ENCODE measurements at places on chromosomes 1 and 21.

GRCh38 chr1:165855010-165855838, 27.8 kb downstream of the UCK2 start:
- no peak for DNase-seq

- DNase-seq = no peak
These were observed 35.4 kb upstream of the TRAPPC10 start for GRCh38 chr21:43976661-43977060.

DNA sequence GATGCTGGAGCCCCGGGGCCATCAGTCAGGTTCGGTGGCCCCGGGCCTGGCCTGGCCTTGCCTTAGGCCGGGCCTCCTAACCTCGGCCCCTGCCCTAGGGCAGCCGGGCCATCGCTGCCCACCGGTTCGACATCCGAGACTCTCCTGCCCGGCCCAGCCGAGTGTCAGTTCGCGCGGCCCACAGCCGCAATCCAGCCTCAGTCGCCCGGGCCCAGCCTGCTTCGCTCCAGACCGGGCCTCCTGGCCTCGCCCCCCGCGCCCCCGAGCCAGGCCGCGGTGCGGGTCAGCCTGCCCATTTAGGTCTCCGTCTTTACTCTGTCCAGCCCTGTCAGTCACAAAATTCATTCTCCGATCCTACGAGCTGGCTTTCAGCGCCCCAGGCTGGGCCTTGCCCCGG, 777 bp downstream of the LRRC41 start:
- DNase-seq = peak; percentile 20

- DNase-seq = no peak
These were observed 193.2 kb downstream of the DHRS3 start for GRCh38 chr1:12424793-12425192.

DNA sequence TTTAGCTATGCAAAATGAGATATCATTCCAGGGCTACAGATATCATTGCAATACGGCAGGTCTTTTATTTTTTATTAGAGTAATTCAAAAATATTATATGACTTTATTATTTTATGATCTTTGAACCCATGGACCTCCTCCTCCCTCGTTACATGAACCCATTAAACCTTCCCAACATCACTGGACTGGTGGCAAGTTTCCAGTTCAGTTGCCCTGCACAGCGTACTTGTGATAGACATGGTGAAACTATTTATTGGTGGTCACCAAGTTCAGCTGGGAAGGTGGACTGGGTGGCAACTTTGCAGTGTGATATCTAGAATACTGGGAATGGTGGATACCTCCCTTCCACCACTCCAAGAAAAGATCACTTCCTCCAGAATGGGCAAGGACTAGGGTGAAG, 52.5 kb downstream of the SLC30A10 start:
- DNase-seq = no peak

DNA sequence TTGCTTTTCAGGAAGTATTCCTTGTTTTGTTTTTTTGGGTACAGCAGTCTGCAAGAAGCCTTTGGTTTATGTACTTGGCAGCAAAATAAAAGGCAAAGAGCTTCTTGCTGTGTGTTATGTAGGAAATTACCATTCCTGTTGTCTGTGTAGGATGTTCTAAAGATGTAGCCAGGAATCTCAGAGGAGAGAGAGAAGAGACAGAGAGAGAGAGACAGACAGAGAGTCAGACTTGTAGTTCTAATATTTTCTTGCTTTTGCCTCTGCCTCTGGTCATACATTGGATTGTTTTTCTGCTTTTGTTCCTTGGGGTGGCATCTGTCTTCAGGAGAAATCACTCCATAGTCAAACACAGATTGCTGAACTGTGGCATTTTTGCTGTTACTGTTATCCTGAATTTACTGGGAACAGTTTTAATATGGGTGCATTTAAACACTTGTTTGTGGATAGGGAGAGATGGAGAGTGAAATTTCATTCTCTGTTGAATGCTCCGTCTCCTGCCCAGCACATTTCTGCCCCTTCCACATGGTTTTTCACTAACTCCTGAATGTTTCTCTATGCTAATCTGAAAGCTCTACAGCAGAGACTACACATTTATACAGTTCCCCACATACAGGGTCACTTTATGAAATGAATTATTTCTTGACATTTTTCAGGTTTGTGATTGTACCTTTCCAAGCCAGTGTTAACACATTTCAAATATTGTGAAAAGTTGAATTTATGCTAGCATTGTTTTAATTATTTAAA, 49.8 kb downstream of the POU2F1 start:
- no peak for DNase-seq

DNA sequence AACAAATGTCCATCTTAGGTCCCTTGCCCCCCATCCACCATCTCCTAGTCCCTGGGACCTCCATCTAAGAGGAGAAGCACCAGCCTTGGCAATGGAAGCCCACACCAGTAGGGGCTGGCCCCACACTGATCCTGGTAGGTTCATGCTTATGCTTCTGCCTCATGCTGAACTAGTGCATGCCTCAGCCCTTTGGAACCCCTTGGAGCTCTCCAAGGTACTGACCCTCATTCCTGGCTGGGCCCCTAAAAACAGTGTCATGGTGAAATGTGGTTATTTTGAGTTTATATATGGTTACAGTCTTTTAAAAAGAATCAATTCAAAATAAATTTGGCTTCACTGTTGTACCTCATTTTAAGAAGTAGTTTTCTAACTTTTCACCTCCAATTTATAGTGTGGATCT, 108.3 kb downstream of the HIVEP3 start:
- DNase-seq = peak; percentile 61

Data from fibroblast of skin of abdomen (primary cell).